ENCODE measurements at places on chromosomes 11 and 22.

DNA sequence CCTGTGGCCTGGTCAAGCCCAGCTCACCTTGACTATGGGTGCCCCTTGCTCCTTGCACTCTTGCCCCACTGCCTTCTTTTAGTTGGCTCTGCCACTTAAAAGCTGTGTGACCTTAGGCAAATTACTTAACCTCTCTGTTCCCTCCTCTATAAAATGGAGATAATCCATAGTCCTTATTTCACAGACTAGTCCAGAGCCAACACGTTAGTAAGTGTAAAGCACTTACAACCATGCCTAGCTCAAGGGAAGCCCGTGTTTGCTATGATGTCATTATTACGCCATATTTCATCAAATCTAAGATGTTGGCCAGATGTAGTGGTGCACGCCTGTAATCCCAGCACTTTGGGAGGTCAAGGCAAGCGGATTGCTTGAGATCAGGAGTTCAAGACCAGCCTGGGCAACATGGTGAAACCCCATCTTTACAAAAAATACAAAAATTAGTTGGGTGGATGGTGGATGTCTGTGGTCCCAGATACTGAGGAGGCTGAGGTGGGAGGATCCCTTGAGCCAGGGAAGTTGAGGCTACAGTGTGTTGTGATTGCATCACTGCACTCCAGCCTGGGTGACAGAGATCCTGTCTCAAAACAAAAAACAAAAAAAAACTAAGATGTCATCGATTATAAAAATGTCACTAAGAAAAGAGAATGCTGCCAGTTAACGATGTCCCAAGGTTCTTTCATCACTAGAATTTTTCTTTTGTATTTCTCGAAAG lies 2.3 kb upstream of the CCDC88B start:
- DNase-seq = no peak

DNA sequence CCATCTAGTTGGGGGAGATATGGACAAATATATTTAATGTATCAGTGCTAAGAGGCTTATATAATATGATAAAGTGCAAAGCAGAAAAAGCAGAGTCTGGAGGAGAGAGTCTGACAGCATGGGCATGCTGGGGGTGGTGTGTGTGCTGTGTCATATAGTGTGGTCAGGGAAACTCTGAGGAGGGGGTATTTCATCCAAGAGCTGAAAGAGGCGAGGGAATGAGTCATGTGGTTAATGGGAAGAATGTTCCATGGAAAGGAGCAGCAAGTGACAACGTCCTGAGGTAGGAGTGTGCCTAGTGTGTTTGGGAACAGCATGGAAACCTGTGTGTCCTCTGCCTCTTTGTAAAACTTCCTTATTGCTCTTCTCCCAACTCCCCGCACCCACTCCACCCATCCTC lies 38.0 kb downstream of the EIF3F start:
- DNase-seq = no peak

DNA sequence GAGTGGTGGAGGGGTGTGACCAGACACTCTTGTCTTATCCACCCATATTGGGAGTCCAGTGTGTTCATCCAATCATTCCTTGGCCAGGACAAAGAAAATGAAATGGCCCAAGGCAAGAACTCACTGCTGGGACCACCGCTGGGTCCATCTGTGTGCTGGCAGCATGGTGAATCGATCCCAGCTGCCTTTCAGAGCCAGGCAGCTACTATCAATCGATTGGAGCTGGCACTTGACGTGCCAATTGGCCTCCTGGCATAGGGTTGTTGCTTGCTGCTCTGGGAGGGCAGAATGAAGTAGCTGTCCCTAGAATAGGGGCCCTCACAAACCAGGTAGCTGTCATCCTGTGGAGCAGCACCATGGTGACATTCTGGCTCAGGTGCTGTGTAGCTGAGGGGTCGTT lies 1.4 kb upstream of the ARVCF start:
- DNase-seq = no peak

DNA sequence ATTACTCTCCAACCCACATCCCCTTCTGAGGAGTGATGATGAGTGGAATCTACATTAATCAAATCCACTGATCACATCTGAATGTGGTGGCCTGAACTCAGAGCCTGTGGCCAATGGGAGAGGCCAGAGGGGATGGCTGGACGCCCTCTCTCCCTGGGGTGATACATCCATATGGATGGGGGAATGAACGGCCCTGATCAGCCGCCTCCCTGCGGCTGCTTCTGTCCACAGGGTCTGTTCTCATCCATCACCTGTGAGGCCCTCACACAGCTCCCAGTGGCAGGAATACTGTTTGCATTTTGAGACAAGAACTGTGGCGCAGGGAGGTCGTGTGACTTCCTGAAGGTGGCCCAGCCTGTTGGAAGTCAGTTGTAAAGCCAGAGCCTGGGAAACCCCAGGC lies 78.3 kb upstream of the SHISAL1 start:
- DNase-seq = no peak

DNA sequence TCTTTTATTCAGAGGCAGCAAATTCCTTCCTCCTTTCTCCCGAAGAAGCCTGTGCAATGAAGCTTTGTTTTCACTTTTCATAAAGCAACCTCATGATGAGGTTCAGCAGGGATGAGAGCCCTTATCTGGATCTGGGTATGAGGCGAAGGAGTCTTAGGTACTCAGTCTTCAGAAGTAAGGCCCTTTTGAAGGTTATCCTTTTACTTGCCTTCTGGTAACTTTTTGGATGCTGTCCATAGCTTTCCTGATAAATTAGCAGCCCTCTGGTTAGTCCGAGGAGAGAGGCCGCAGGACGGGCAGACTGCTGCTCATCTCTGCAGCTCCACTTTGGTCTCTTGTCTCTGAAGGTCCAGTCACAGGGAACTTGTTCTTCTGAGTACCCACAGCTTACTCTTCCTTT lies 1.1 kb downstream of the TRIM22 start:
- no peak for DNase-seq

- no peak for DNase-seq
Measured at GRCh38 chr11:109668973-109669634, 247.1 kb downstream of the C11orf87 start.

GRCh38 chr22:24025475-24025874 lies 14.4 kb downstream of the CABIN1 start:
- no peak for DNase-seq

GRCh38 chr22:43377548-43377895 lies 34.3 kb upstream of the MPPED1 start:
- no peak for DNase-seq

GRCh38 chr11:44083906-44084305 lies 11.6 kb upstream of the EXT2 start:
- DNase-seq = no peak

GRCh38 chr11:9516113-9516512 lies 55.3 kb downstream of the ZNF143 start:
- DNase-seq = no peak

DNA sequence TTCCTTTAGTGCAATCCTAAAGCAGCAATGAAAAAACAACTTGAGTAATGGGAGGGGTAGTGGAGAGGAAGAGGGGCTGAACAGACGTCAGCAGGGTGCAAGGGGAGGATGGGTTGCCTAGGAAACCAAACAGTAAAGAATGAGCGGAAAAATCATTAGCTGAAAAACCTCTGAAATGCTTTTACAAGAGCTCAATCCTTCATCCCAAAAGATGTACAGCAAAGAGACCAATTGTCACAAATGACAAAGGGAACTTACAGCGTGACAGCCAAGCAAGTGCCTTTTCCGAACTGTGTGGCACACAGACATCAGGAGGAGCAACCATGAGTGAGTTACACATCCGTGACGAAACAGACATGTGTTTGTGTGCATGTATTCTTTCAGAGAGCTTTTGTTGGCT lies 104.6 kb downstream of the SIK3 start:
- peak; percentile 21 for DNase-seq

- no peak for DNase-seq
Measured at GRCh38 chr11:41051919-41052635, 407.4 kb downstream of the LRRC4C start.

DNA sequence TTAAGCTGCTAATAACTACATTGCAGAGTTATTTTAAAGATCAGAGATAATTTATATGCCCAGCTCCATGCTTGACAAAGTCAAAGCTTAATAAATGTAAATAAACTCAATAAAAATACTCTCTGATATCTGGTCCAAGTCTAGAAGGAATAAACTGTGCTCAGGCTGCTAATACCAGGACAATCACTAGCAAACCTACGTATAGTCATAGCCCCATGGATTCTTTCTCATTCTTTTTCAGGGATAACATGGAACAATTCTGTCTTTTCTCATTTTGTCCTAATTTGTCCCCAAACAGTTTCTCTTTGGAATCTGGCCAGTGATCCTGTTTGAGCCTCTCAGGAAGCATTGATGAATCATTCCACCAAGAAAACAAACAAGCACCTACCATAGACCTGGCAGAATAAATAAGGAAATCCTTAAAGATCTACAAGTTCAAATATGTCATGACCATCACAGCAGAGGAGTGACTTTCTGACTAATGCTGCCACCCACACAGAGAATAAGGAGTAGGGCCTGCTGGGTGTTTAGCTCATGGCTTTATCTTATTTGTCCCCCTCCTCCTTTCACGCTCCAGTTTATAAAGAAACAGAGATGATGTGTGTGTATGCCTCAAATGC lies 14.1 kb upstream of the B3GNT6 start:
- DNase-seq = no peak

GRCh38 chr11:72685560-72686480 lies 11.6 kb upstream of the PDE2A start:
- no peak for DNase-seq

DNA sequence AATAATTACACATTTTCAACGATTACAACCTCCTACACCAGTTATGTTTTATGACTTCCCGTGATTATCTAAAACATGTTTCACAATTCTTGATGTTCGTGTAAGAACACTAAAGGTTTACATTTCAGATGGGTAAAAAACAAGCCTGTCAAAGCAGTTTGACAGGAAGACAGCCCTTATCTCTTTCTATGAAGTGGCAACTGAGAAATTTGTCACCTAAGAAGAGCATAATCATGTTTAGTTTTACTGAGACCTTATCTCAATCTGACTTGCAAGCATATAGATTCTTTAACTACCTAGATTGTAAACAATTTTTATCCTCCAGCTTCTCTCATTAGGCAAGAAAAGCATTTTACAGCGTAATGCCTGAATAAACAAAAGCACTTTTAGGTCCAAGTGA lies 218.4 kb upstream of the ZBED5 start:
- DNase-seq = no peak

DNA sequence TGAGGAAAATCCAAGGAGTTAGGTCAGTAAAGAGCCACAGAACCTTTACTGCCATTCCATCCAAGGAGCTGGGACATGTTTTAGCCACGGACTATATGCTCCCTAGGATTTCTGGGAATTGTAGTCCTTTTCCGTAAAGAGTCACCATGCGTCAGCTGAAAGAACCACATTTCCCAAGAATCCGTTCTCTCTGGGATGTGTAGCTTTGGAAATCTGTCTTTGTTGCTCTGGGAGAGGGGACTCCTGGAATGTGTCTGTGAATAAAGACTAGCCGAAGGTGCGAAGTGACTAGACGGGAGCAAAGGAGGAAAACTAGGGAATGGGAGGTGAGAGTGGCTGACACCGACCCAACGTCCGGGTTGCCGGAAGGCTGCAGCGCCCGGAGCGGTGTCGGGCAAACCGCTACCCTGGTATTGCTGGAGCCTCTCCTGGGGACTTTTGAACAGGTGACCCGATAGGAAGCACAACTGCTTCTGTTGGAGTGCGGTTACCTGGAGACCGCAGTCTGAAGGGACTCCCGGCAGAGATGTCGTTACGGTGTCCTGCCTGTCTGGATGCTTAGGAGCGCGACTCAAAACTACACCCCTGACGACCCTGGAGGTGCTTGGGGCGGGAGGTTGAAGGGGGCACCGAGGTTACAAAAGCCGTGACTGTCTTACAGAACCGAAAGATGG lies at the start of gene IFTAP:
IFTAP (plus strand) TSS at position 187 of the 674 bp plus-strand sequence. CDS start 15,602 bp downstream, outside the sequence.
- peak; percentile 95 for DNase-seq

DNA sequence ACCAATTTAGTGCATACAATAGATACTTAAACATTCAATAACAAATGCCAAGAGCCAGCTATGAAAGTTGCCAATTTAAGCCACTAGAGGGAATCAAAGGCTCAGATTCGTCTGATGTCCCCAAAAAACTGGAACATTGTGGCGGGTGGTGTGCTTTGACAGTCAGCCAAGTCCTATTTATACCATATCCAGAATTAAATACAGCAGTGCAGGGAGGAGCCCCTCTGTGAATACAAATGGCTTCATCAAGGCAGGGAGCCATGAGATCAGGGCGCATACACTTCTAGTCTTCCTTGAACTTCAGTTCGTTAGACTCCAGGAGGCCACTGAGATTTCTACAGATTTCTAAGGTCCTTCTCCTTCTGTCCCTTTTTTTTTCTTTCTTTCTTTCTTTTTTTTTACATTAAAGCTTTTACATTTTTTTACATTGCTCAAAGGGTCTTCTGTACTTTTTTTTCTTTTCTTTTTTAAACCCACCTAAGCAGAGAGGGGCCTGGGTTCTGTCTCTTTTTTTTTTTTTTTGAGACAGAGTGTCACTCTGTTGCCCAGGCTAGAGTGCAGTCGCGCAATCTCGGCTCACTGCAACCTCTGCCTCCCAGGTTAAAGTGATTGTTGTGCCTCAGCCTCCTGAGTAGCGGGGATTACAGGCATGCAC lies 41.5 kb upstream of the HSPA8 start:
- DNase-seq = peak; percentile 90

DNA sequence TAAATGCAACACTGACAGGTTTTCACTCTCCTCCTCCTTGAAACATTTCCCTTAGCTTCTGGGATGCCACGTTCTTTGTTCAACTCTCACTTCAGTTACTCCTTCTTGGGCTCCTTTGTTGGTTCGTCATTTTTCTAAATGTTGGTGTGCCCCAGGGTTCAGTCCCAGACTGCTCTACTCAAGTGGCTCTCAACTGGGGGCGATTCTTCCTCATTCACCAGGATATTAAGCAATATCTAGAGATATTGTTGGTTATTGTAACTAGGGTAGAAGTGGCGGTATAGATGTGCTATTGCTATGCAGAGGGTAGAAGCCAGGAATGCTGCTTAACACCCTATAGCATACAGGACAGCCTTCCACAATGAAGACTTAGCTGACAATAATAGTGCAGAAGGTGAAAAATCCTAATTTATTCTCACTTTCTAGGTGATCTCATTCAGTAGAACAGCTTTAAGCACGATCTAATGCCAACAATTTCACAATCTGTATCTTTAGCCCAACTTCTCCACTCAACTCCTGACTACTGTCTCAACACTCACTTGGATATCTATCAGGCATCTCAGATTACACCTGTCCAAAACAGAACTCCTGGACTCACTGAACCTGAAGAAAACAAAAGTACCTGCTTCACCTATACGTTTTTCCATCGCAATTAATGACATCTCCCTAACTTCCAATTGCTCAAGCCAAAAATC lies 4.6 kb downstream of the NUP160 start:
- no peak for DNase-seq

DNA sequence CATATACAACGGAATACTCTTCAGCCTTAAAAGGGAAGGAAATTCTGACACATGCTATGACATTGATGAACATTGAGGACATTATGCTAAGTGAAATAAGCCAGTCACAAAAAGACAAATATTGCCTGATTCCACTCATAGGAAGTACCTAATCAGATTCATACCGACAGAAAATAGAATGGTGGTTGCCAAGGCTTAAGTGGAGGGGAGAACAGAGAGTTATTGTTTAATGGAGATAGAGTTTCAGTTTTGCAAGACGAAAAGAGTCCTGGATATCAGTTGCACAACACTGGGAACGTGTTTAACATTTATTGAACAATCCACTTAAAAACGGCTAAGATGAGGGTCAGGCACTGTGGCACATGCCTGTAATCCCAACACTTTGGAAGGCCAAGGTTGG lies 45.6 kb upstream of the HIPK3 start:
- DNase-seq = no peak
